Left hindlimb (tissue), 1 donor: ENCODE measurements at places on chromosomes 13 and 19.

- no peak for DNase-seq
Measured at GRCh38 chr13:24282256-24282655, 27.1 kb upstream of the C1QTNF9 start.

DNA sequence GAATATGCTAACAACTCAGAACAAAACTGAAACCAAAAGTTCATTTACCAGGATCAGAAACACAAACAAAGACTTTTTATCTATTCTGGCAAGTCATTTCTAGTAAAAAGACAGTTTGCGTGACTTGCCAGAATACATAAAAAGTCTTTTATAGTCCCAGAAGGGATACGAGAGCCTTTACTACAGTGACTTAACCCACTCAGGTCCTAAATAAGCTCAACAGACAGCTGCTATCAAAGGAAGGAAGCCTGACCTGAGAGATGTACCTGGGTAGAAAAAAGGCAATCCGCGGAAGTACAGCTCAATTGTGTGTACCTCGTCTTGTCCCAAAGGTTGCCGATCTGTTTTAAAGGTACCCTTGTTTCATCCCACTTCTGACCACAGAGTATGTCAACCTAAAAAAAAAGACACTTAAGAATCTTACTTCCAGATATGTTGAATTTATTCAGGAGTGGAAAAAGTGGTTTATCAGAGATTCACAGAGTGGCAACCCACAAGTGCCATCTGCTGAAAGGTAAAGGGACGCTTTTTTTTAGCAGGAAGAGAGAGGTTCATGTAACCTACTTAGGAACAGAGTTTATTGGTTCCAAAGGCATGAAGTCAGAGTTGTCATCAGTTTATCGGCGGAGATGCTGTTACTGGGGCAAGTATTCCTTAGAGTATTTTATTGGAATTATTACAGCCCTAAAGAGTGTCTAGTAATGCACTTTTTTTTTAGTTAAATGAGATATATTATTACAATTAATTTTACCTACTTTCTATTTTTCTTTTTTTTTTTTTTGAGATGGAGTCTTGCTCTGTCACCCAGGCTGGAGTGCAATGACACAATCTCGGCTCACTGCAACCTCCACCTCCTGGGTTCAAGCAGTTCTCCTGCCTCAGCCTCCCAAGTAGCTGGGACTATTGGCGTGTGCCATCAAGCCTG is 69.7 kb upstream of the C1QTNF9B start:
- no peak for DNase-seq

- no peak for DNase-seq
Measured at GRCh38 chr13:24541127-24541475, 28.5 kb upstream of the PARP4 start.

DNA sequence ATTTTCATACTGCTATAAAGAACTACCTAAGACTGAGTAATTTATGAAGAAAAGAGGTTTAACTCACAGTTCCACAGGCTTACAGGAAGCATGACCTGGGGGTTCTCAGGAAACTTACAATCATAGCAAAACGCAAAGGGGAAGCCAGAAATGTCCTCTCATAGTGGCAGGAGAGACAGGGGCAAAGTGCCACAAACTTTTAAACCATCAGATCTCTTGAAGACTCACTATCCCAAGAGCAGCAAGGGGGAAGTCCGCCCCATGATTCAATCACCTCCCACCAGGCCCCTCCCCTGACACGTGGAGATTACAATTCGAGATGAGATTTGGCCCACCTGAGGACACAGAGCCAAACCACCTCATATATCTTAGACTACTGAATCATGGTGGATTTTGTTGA is 198.7 kb downstream of the KCTD12 start:
- no peak for DNase-seq

- DNase-seq: no peak
Measured at GRCh38 chr19:31372246-31372781, 23.1 kb upstream of the TSHZ3 start.
